ENCODE measurements at places on chromosomes 13 and 19. TPM values are rescaled to one million over a fixed set of nuclear protein-coding genes. Genes with fewer than 3 reads are reported as not detected.

The GRWD1 gene
- total RNA-seq: 129 TPM

The CGB5 gene
- total RNA-seq: 35.7 TPM

The SPRED3 gene
- 0.06 TPM for total RNA-seq

The TMTC4 gene
- total RNA-seq: 11.3 TPM

The LPAR6 gene
- 0.80 TPM for total RNA-seq

The SIGLEC10 gene
- not detected for total RNA-seq

GRCh38 chr13:98549728-98550317 is 27.1 kb downstream of the STK24 start:
- no peak for DNase-seq

DNA sequence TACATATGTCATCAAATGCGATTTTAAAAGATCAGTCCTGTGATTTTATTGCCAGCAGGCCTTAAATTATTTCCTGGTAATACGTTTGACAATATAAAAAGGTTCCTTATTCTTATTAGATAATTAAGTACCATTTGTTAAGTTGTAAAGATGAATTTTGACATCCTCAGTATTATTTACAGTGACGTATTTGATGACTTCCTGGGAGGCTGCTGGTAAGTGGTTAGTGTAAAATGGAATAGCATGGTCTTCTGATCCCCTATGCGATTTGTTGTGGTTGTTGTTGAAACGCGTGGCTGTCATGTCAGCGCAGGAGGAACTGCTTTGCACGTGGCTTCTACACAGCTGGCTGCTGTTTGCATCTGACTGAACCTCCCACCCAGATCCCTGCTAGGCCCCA is 99.7 kb downstream of the DCLK1 start:
- DNase-seq: no peak

GRCh38 chr19:55352549-55353145 is 1.9 kb downstream of the COX6B2 start:
- DNase-seq: no peak

GRCh38 chr13:67520886-67521285 is 290.8 kb upstream of the PCDH9 start:
- DNase-seq: no peak

- no peak for DNase-seq
Observed at GRCh38 chr19:30324982-30325381, 47.2 kb upstream of the ZNF536 start.

- no peak for DNase-seq
Observed at GRCh38 chr13:43514311-43514710, 272.5 kb downstream of the ENOX1 start.

DNA sequence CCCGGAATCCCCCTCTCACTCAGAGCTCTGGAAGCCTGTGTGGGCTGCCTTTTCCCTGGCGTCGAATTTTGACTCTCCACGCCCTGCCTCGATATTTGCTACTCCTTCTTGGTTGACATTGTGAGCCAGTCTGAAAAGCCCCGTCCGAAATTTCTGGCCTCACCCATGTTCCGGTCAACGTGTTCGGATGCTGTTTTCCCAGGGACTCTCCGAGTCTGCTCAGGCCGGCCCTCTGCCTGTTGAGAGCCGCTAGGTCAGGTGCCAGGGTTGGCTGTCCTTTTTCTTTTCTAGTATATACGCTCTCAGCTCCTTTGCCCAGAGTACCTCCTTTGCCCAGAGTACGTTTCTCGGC is 6.8 kb upstream of the DGKH start:
- peak; percentile 52 for DNase-seq

GRCh38 chr13:30409886-30410704 is 12.2 kb upstream of the UBE2L5 start:
- DNase-seq: peak; percentile 69

DNA sequence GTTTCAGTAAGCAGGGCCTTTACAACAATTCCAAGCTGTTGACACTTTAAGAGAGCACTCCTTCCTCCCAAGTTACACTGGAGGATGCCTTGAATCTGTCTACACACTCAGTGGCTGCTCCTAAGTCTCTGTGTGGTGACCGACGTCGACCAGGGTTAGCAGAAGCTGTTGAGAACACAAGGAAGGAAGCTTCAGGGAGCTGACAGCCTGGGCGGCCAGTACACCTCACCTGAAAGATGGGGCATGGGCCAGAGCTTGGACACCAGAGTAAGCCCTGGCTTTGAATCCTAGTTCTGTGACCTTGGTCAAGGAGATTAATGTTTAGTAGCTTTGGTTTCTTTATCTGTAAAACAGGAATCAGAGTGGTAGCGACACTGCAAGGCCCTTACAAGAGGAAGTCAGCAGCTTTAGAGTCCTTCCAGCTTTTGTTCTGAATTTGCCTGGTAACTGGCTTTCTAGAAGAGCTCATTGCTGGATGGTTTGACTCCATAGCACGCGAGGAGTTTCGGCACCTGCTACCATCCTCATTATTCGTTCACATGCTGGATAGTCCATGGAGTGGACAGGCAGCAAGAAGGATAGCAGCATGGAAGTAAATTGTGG is 214.2 kb downstream of the FGF9 start:
- no peak for DNase-seq

DNA sequence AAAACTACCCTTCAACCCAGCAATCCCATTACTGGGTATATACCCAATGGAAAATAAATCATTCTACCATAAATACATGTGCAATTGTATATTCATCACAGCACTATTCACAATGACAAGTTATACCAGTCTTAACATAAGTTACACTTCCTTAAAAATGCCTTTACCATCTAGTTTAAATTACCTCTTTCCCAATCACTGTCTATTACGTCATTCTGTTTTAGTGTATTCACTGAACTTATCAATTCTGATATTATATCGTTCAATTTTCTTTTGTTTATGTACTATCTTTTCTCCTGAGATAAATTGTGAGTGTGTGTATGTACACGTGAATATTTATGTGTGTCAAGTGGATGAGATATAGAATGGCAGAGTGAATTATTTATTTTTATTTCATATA is 1416.8 kb downstream of the OLFM4 start:
- DNase-seq: no peak

DNA sequence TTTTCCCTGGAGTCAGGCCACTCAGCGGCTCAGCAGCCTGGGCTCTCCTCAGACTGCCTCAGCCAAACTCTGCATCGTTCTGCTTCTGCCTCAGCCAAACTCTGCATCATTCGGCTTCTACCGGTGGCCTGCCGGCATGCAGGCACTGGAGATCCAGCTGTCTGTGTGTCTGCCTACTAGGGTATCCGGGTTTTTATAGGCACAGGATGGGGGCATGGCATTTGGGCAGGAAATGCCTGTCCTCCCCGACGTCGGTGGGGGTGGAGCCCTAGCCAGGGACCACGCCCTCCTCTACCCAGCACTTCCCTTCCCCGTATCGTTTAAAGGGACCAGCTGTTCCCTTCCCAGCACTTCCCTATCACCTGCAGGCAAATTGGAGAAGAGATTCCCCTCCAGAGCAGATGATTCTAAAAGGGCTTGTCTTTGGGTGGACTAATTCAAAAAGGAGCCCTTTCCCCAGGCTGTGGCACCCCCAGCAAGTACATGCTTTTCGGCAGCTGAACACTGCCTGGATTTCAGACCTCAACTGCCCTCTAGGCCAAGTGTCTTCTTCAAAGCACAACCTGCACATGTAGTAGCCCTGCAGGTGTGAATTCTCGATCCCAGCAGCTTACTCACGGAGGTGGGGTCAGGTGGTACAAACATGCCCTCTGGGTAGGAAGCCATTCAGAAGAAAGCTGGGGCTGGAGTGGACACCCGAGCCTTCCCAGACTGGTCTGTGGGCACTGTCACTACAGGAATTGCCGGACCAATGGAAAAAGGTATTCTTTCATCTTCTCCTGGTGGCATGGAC is 25.4 kb upstream of the GPR12 start:
- peak; percentile 67 for DNase-seq

- peak; percentile 83 for DNase-seq
Observed at GRCh38 chr19:10388957-10389356, 8.6 kb upstream of the TYK2 start.

GRCh38 chr19:35937345-35938281 is 1.4 kb downstream of the LRFN3 start:
- no peak for DNase-seq

Data from Daoy (cell line).